Muscle of back (tissue), 13 donors: ENCODE measurements at places on chromosomes 12 and 14. TPM values are rescaled to one million over a fixed set of nuclear protein-coding genes. Genes with fewer than 3 reads are reported as not detected.

- DNase-seq: no peak
Observed at GRCh38 chr14:68523989-68524725, 268.7 kb downstream of the ZFP36L1 start.

DNA sequence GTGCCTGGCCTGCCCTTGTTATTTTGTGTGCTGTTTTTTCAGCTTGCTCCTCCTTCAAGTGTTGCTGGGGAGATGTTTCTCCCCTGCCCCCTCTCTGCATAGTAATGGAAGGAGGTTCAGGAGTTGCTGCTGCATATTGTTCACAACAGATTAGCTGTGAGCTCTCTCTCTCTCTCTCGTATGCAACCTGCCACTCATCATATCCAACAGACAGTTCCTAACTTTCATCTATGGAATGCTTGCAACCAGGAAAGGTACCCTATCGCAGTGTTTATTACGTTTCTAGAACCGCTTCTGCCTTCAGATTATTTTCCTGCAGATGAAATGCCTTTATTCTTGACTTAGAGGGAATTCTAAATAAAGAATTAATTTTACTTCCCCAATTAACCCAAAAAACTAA, 372.9 kb downstream of the RMST start:
- DNase-seq: no peak

DNA sequence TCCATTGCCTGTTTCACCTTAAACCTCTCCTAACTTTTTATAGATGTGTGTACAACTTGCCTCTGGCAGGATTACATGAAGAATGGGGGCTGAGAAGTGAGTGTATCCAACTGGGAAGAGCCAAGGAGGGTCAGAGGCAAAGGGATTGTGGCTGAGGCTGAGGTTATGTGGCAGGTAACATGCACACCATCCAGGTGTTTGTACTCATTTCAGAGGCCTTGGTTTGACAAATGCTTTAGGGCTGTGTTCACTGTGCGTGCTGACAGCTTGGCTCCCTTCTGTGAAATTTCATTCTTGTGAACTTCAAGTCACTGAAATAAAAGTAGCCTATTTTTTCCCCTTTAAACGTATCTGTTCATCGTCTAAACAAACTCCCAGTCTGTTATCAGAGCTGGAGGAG, 47.7 kb downstream of the ANO6 start:
- no peak for DNase-seq

The SDR9C7 gene
- polyA plus RNA-seq: 0.61 TPM

The OSBPL8 gene
- polyA plus RNA-seq: 30.8 TPM
